ENCODE measurements at places on chromosomes 7 and 10.
A peak's percentile ranks its signal among the peaks of the same experiment; 100 is the strongest.

- peak; percentile 50 for DNase-seq
Measured at GRCh38 chr7:28984631-28985030, 26.5 kb upstream of the TRIL start.

DNA sequence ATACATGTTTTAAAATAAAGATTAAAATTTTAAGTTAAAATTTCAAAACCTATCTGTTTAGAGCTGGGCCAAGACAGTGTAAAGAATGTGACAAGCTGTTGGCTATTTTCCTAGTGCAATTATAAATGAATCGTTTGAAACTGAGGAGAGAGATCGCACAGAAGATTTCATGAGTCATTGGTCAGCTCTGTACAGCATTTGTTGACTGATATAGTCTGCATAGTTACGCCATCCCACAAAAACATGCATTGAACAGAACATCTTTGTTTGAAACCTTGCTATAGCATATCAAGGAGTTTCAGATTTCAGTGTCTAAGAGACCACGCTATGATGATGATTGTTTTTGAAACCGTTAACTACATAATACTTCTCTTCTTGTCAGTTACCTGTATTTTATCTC, 1.3 kb upstream of the C10orf67 start:
- DNase-seq: no peak

- DNase-seq: no peak
Measured at GRCh38 chr10:126118476-126118875, 222.1 kb downstream of the FANK1 start.

DNA sequence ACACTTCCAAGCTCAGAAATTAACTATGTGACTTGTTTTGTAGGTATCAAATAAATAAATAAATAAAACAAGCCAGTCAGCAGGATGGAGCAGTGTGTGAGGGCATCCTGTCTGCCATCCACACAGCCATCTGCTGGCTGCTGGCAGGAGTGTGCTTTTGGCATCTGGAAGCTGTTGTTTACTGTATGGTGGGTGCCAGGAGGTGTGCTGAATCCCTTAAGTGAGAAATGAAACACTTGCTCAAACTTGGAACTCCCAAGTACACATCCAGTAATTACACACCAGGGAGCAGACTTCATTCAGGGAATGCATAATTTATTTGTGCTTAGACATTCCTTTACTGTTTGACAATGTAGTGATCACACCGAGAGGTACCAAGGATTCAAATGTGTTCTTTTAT, 16.9 kb upstream of the TAX1BP1 start:
- DNase-seq: no peak

DNA sequence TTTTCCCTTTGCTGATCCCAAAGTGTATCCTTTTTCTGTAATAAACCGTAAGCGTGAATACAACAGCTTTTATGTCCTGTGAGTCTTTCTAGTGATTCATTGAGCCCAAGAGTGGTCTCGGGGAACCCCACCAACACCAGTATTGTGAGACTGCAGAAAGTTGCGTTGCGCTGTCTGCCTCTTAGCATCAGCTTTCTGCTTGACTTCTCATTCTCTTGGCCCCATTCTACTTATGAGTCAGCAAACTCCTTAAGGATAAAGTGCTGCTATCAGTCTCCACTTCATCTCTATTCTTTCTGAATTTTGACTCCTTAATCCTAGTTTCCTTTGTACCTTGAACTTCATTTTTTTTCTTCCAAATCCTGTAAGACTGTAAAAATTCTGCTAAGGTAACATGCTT, 184.3 kb upstream of the MBL2 start:
- no peak for DNase-seq

DNA sequence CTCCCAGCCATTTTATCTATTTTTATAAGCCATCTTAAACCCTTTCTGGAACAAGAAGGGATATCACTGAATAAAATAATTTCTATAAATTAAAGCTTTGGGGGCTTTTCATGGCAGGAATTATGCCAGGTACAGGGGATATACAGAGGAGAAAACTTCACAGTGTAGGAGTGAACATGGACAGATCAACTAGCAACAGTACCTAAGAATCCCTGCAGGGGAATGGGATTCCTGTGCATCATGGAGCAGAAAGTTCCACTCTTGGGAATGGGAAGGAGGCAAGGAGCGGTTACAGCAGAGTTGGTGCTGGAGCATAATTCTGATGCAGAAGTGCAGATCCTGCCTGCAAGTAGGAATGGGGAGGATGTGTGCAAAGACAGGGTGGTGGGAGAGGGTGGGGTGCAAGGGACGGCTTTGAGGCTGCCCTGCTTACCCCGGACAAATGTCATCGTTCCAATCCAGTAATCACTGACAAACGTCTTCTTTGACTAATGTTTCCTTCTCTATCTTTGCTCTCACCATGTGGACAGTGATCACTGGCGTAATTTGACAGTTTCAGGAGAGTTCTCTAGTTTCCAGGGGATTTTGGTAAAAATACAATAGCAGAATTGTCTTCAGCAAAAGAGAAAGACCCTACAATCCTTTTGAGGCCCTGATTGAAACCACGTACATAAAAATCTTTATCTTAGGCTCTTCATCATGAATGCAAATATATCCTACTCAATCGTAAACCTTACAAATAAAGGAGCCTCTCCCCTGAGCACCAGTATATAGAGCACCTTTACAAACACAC, 196.7 kb downstream of the HECW1 start:
- DNase-seq: no peak

DNA sequence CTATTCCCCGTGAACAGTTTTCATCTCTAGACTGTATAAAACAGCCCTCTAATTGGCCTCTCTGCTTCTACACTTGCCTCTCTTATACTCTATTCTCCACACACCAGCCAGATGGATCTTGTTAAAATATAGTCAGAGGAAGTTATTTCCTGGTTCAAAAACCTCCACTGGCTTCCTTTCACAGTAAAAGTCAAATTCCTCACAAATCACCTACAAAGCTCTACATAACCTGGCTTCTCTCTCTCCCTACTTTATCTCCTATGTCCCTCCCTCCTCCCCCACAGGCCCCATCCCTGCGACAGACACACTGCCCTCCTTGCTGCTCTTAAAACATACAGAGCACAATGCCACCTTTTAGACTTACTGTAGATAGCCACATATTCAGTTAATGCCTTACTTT, 60.1 kb downstream of the TPK1 start:
- no peak for DNase-seq

GRCh38 chr10:359762-360161, 224.5 kb downstream of the ZMYND11 start:
- no peak for DNase-seq

- no peak for DNase-seq
Measured at GRCh38 chr7:122886357-122887081, at the start of gene CADPS2. CADPS2 (minus strand) TSS chr7:122886460; CDS start chr7:122886337, 123 bp downstream.

- DNase-seq: no peak
Measured at GRCh38 chr7:57646219-57646900, 196.4 kb downstream of the ZNF716 start.
